Activated T-helper 2 cell treated with anti-CD3 and anti-CD28 coated beads, Interferon-gamma antibody, Interleukin-2, Interleukin-4, amounts not matched to agents 10 μg/mL and 5 μg/mL and 100 μg/mL, durations not matched to agents 14 hours and 24 hours and 36 hours (primary cell): ENCODE measurements at places on chromosomes 11 and 22.

DNA sequence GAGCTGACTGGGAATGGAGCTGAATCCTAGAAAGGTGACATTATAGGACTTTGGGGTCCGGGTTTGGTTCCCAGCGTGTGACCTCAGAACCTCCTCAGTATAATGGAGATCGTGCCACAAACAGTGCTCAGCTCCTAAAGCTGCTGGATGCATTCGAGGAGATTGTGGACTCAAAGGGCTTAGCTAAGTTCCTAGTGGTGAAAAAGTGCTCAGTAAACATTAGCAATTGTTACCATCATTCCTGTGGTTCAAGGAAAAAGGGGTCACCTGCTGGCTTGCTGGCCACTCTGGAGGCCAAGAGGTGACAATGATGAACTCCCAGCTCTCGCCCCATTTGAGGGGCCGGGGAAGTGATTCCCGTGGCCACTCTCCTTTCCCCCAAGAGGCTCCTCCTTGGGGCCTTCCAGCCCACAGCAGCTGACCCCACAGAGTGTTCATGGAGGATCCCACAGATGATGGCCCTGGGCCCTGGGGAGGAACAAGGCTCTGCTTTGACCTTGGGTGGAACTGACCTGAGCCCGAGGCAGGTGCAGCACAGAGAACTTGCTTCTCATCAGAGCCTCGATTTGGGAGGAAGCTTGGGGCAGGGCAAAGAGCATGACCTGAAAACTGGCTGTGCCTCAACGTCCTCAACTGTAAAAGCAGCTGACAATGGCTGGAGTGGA, 40.1 kb downstream of the TRIM29 start:
- peaks cover 2% of the 10 kb centered on the region for H3K27me3 ChIP-seq
- no peaks in the 10 kb centered on the region for H3K36me3 ChIP-seq
- no peaks in the 10 kb centered on the region for H3K4me1 ChIP-seq

- H3K27ac ChIP-seq = no peak overlapping the region
- peaks cover 21% of the 10 kb centered on the region for H3K27me3 ChIP-seq
- H3K4me3 ChIP-seq = no peak overlapping the region
These were observed 85.9 kb downstream of the SBF2 start for GRCh38 chr11:10208131-10208575.

GRCh38 chr11:93567401-93567895, 24.3 kb upstream of the SMCO4 start:
- H3K27me3 ChIP-seq = peaks cover 13% of the 10 kb centered on the region
- no peaks in the 10 kb centered on the region for H3K36me3 ChIP-seq
- no peak overlapping the region for H3K27ac ChIP-seq
- no peak overlapping the region for H3K4me3 ChIP-seq

- H3K27me3 ChIP-seq = peaks cover 6% of the 10 kb centered on the region
- no peaks in the 10 kb centered on the region for H3K4me1 ChIP-seq
- H3K27ac ChIP-seq = no peak overlapping the region
- H3K36me3 ChIP-seq = no peaks in the 10 kb centered on the region
- no peak overlapping the region for H3K4me3 ChIP-seq
These were observed 13.5 kb downstream of the TSKU start for GRCh38 chr11:76796511-76797198.

DNA sequence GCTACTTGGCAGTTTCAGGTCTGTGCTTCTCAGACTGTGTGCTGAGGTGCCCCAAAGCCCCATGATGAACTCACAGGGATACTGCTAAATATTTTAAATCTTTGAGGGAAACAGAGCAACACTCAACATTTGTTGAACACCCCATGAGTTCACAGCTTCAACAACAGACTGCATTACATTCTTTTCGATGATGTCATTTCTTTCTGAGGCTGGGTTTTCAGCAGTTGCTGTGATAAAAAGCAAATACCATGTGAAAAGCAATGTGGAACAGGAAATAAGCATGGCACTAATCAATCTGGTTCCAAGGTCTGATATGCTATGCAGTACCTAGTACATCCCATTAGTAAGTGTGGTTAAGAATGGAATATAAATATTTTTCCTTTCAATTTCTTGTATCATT, 82.7 kb downstream of the RPL27A start:
- no peaks in the 10 kb centered on the region for H3K36me3 ChIP-seq
- no peak for DNase-seq
- no peak overlapping the region for H3K27ac ChIP-seq
- H3K4me1 ChIP-seq = peaks cover 6% of the 10 kb centered on the region
- H3K27me3 ChIP-seq = peaks cover 5% of the 10 kb centered on the region
- no peak overlapping the region for H3K4me3 ChIP-seq

- H3K4me3 ChIP-seq = no peak overlapping the region
- H3K36me3 ChIP-seq = no peaks in the 10 kb centered on the region
- no peak for DNase-seq
These were observed 314.5 kb upstream of the ANO3 start for GRCh38 chr11:26017322-26017860.

- no peak overlapping the region for H3K4me3 ChIP-seq
- no peaks in the 10 kb centered on the region for H3K36me3 ChIP-seq
- H3K27ac ChIP-seq = no peak overlapping the region
- no peaks in the 10 kb centered on the region for H3K27me3 ChIP-seq
These were observed 112.0 kb upstream of the OR5AK2 start for GRCh38 chr11:56876621-56877275.

DNA sequence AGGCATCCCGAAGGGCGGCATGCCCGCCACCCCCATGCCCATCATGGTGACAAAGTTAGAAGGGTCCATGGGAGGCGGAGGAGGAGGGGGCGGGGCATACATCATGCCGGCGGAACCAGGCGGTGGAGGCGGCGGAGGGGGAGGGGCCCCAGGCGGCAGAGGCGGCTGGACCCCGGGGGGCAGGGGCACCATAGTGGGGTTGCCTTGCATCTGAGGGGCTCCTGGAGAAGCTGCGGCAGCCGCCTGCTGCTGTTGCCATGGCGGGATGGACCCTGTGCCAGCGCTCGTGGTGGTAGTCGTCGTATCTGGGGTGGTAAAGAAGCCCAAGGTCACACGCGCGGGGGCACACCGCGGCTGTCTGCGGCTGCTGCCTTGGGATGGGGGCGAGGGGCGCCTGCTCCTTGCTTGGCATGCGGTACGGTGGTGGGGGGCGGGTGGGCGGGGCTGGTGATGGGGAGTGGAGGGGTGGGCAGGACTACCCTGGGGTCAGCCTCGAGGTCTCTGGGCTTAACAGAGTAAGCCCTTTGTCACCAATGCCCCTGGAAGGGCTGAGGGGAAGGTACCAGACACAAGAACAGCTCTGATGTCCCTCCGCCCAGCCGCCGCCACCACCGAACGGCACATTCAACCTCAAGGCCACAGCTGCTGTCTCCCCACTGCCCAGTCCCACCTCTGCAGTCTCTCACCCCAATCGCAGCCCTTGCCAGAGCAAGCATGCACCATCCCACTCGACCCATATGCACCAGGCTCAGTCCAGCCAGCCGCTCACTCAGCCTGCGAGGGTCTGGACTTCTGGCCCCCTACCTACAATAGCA, 6.3 kb upstream of the PYGM start:
- H3K36me3 ChIP-seq = peaks cover 91% of the 10 kb centered on the region
- no peak overlapping the region for H3K27ac ChIP-seq
- H3K4me1 ChIP-seq = peaks cover 68% of the 10 kb centered on the region

GRCh38 chr11:30587269-30587812, 1.2 kb upstream of the MPPED2 start:
- no peak overlapping the region for H3K27ac ChIP-seq
- peaks cover 51% of the 10 kb centered on the region for H3K27me3 ChIP-seq
- DNase-seq = no peak
- H3K4me3 ChIP-seq = no peak overlapping the region
- no peaks in the 10 kb centered on the region for H3K36me3 ChIP-seq

DNA sequence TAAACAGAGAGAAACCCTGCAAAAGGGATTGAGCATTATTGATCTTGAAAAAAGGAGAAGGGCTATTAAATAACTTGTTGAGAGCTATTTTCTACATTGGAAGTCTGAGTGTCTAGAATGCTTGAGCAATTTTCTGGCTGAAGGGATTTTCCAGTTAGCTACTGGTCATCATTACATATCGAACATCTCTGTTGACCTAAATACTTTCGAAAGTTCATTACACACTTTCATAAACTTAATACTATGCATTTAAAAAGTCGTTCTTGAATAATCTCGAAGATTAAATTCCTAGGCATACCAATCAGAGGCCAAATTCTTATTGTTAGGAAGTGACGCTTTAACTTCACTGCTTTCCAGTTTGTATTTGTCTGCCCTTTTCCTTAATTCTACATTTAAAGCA, 13.7 kb downstream of the ETS1 start:
- no peak for DNase-seq
- H3K4me3 ChIP-seq = no peak overlapping the region
- no peaks in the 10 kb centered on the region for H3K36me3 ChIP-seq
- H3K4me1 ChIP-seq = peaks cover 27% of the 10 kb centered on the region
- no peak overlapping the region for H3K27ac ChIP-seq

- peaks cover 32% of the 10 kb centered on the region for H3K4me1 ChIP-seq
- no peak for DNase-seq
These were observed 6.6 kb downstream of the DGCR2 start for GRCh38 chr22:19115628-19116027.

DNA sequence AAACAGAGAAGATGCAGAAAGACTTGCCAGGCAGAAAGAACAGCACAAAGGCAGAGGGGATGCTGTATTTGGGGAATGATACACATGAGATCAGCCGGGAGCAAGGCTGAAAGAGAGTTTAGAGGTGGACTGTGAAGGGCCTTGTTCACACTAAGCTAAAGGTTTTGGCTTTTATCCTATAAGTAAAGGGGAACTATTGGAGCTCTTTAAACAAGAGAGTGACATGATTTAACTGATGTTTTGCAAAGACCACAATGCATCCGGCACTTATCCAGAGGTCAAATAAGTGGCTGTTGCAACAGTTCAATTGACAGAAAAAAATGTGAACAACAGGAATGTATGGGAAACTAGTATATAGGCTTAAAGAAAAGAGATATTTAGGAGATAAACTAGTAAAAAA, 64.7 kb upstream of the RRAS2 start:
- no peak overlapping the region for H3K27ac ChIP-seq
- peaks cover 5% of the 10 kb centered on the region for H3K4me1 ChIP-seq
- no peak for DNase-seq
- no peaks in the 10 kb centered on the region for H3K36me3 ChIP-seq
- H3K27me3 ChIP-seq = peaks cover 2% of the 10 kb centered on the region

DNA sequence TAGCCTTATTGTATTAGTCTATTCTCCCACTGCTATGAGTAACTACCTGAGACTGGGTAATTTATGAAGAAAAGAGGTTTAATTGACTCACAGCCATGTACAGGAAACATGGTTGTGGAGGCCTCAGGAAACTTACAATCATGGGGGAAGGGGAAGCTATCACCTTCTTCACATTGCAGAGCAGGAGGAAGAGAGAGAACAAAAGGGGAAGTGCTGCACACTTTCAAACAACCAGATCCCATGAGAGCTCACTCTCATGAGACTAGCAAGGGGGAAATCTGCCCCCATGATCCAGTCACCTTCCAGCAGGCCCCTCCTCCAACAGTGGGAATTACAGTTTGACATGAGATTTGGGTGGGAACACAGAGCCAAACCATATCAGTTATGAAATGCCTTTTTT, 179.4 kb downstream of the ARHGAP42 start:
- no peaks in the 10 kb centered on the region for H3K4me1 ChIP-seq
- no peak for DNase-seq
- no peak overlapping the region for H3K4me3 ChIP-seq
- no peaks in the 10 kb centered on the region for H3K36me3 ChIP-seq
- no peaks in the 10 kb centered on the region for H3K27me3 ChIP-seq

GRCh38 chr11:72840780-72841179, 26.6 kb downstream of the ATG16L2 start:
- no peak for DNase-seq
- H3K27me3 ChIP-seq = no peaks in the 10 kb centered on the region
- H3K27ac ChIP-seq = no peak overlapping the region

DNA sequence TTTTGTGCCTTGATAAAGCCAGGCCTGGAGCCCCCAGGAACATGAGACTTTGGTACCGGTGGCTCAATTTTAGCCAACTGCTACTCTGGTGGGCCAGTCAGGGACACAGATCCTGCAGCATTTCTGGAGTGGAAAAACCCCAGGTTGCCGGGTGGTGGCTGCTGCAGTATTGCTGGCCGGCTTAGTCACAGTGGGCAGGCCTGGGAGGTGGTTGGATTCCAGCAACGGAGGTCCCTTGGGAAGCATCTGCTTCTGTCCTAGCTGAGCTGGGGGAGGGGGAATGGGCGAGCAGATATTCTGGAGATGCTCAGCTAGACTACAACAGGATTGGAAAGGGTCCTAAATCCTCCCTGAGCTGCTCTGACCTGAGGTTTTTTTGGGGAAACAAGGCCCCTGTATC, 31.6 kb upstream of the ACCSL start:
- H3K27me3 ChIP-seq = peaks cover 19% of the 10 kb centered on the region
- H3K4me3 ChIP-seq = no peak overlapping the region
- H3K4me1 ChIP-seq = peaks cover 3% of the 10 kb centered on the region
- no peak for DNase-seq

DNA sequence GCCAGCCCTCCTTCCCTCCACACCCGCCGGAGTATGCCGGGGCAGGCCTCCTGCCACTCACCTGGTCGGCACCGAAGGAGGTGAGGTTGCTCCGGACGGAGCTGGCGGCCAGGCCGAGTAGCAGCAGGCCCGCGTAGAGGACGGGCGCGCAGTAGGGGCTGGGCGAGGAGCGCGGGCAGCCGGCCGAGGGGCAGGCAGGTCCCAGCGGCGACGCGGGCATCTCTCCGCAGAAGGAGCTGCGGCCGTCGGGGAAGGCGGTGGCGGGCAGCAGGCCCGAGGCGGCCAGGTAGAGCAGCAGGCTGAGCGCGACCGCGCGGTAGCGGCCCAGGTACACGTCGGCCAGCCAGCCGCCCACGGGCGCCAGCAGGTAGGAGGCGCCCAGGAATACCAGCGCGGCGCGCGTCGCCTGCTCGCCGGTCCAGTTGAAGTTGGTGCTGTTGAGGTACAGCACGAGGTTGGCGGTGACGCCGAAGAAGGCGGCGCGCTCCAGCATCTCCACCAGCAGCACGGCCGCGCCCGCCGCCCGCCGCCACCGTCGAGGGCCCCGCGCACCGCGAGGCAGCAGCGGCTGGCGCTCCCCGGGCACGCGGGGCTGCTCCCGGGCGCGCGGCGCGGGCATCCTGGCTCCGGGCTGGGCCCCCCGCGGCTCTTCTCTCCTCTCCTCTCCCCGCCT, 907 bp downstream of the SLC15A3 start:
- H3K4me3 ChIP-seq = no peak overlapping the region
- no peak for DNase-seq
- no peak overlapping the region for H3K27ac ChIP-seq
- peaks cover 7% of the 10 kb centered on the region for H3K4me1 ChIP-seq
- no peaks in the 10 kb centered on the region for H3K36me3 ChIP-seq

DNA sequence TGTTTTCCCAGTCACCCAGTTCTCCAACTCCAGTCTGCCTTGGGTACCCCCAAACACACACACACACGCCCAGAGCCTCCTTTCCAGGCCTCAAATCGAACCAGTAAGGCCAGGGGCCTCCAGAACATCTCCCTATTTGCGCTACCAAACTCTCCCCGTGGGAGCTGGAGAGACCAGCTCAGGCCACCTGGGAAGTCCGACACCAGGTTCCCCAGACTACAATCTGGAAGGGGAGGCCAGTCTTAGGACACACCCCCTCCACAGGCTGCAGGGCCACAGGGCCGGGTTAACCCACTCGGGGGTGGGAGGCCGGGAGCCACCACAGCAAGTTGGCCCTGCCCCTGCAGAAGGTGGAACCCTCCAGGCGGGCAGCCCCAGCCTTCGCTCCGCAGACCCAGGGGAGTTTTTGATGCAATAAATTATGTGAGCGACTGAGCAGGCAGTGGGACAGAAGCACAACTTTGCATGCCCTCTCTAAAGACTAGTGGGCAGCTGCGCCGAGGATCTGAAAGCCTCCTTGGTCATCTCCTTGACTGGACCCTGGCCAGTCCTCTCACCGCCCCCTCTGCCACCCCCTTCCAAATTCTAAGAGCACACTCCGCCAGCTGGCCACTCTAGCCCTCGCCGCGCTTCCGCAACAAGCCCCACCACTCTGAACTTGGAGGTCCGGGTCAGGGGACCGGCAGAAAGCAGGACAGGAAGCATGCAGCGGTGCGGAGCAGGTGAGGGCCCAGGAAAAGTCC, 2.8 kb downstream of the IGF2 start:
- H3K27me3 ChIP-seq = peaks cover 50% of the 10 kb centered on the region
- H3K36me3 ChIP-seq = no peaks in the 10 kb centered on the region
- H3K4me1 ChIP-seq = peaks cover 2% of the 10 kb centered on the region
